Astrocyte of the spinal cord (primary cell): ENCODE measurements at places on chromosomes 4 and X.

DNA sequence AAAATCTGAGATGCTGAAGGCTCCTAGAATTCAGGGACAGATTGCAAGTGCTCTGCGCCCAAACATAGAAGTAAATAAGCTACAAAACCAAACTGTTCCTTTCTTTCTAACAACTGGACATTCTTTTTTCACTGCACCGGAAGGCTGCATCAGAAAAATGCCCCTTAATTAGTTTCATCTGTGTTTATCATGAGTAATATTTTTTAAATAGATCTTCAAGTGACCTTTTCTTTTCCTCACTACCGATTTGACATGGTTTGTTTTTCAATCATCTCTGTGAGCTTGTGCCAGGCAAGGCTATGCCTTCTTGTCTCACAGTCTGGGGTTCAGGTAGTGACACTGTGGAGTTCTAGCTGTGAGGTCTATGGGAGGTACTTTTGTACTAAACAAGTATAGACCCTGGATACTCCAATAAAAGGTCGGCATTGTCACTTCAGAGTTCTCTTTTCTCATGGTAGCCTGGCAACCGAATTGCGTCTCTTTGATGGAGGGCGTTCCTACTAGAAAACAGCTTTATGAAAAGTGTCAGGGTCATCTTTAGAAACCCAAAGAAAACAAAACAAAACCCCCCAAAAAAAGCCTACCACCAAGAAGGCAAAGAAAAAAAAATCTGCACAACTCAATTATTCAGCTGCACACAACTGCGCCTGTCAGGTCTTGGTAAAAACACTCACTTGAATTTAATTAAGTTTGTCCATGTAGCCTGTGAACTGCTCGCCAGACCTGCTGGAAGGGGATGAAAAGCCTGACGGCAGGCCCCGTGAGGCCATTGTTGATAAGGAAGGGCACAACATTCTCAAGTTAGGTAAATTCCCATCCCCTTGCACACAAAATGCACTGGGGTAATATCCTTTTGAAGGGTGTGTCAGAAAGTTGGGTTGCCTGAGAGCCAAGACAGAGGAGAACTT lies 22.8 kb upstream of the ADAMTS3 start:
- DNase-seq: no peak

DNA sequence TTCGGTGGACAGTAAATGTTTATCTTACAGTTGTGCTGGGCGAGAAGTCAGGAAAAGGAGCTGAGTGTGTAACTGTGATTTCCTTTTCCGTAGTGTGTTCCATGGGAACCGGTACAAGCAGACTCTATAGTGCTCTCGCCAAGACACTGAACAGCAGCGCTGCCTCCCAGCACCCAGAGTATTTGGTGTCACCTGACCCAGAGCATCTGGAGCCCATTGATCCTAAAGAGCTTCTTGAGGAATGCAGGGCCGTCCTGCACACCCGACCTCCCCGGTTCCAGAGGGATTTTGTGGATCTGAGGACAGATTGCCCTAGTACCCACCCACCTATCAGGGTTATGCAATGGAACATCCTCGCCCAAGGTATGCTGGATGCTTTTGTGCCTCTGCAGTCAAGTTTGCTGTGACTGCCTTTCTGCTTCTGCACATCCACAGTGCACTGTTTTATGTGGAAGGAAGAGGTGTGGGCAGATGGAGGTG lies 27.4 kb downstream of the NOCT start:
- no peak for DNase-seq

- DNase-seq: no peak
Observed at GRCh38 chr4:143084566-143084965, 100.2 kb upstream of the USP38 start.

DNA sequence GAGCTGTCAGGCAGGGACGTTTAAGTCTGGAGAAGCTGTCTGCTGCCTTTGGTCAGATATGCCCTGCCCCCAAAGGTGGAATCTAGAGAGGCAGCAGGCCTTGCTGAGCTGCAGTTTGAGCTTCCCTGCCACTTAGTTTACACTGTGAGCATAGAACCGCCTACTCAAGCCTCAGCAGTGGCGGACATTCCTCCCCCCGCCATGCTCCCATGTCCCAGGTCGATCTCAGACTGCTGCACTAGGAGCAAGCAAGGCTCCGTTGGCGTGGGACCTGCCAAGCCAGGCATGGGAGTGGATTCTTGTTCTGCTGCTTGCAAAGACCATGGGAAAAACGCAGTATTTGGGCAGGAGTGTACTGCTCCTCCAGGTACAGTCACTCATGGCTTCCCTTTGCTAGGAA lies 24.3 kb downstream of the PLK4 start:
- DNase-seq: no peak

GRCh38 chrX:24902806-24903205 lies 113.0 kb downstream of the ARX start:
- DNase-seq: peak; percentile 71

GRCh38 chr4:86564795-86565194 lies 29.3 kb upstream of the PTPN13 start:
- DNase-seq: no peak

GRCh38 chr4:76203541-76203940 lies 10.1 kb downstream of the SCARB2 start:
- DNase-seq: no peak

- peak; percentile 76 for DNase-seq
Observed at GRCh38 chrX:46376246-46376885, 168.9 kb downstream of the ZNF674 start.

DNA sequence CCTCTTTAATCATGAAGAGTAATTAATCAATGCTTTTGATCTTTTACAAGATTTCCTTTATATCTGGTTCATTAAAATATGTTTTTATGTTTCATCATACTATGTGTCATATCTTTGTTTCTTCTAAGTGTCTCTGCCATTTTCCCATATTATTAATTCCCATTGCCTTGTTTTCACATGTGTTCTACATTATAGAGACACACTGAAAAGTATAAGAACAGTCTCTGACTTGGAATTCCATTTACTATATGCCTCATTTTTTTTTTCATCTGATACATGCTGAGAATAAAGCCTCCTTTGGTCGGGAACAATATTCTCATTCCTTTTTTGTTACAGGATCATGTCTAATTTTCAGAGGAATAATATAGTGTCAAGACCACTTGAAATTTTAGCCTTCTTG lies 4.3 kb downstream of the BANK1 start:
- DNase-seq: no peak

DNA sequence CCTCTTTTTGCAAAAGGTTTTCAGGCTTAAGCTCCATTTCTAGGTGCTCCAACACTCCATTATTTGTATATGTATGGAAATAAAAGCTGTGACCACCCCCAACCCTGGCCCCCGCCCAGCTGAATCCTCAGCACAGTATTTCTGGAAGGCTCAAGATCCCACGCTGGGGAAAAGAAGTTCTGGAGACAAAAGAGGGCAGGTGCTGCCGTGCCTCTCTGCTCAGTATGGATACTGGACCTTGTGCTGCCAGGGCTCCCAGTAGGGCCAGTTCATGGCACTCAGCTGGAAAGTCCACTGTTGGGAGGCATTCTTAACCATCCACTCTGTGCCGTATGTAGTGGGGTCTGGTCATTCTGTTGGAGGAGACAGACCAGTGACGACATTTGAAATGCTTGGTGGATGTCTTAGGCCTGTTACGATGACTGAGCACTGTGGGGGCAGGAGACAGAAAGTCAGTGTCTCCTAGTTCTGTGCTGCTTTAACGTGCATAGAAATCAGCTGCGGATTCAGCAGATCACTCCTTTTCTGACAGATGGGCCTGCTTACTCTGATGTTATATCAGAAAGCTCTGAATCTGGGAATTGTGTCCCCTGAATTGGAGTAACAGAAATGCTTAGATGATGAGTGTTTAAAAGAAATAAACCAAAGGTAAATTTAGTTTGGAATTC lies 48.4 kb upstream of the MSANTD1 start:
- DNase-seq: no peak

DNA sequence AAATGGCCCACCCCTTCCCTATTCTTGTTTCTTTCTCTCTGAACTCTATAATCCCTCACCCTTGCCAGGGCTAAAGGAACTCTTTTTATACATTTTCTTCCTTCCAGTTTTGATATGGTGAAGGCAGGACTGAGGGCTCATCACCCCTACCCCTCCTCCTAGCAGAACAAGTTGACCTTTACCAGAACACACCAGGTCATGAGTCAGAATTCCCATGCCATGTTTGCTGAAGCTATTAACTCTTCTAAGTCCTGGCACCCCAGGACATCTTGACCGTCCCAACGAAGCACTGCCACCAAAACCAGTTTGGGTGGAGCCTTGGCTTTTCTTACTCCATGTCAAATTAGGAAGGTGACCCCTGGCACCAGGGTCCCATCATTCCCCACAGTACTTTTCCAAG lies 57.5 kb upstream of the DYNLT3 start:
- no peak for DNase-seq
